ENCODE measurements at places on chromosomes 2 and 18.

DNA sequence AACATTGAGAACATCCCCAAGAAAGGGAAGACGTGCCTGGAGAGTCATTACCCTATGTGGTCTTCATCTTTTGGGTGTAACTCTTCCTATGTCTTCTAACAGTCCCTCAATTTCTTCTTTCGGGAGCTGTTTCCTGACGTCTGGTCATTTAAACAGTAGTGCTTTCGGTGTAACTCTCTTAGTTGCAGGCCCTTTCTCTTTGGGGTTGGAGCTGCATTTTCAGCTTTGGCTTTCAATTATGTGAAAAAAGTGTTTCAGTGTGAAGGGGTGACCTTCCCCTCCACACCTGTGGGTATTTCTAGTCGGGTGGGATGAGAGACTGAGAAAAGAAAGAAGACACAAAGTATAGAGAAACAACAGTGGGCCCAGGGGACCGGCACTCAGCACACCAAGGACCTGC, 105.9 kb downstream of the CERS6 start:
- DNase-seq = no peak

DNA sequence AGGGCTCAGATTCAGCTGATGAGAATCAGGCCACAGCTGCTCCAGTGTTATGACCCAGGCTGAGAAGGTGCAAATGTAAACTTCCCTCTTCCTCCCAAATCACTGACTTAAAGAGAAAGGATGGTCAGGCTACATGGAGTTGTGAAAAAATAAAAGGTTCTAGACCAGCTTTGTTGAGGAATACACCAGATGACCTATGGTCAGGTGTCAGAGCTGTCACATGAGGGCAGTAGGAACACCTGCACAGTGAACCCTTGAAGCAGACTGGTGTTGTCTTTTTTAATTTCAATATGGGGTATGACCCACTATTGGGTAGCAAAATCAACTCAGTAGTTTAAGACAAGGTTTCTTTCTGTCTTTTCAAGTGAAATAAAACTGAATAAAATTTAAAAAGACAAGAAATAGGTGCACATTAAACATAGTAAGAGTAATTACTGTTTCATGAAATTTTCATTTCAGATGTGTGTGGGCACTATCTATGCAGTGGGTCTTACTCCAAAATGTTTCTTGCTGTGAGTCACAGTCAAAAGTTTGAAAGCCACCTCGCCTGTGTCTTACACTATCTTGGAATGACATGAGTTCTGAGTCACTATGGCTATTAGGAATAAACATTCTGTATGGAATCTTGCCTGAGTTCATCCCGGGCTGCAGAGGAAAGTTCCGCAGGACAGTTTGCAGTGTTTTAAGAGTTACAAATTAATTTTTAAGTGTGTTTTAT, 83.6 kb downstream of the ACVR1 start:
- no peak for DNase-seq

GRCh38 chr2:154439156-154439555, 259.3 kb upstream of the KCNJ3 start:
- DNase-seq = peak; percentile 19

- no peak for DNase-seq
Measured at GRCh38 chr18:37138456-37138855, 309.5 kb downstream of the KIAA1328 start.

DNA sequence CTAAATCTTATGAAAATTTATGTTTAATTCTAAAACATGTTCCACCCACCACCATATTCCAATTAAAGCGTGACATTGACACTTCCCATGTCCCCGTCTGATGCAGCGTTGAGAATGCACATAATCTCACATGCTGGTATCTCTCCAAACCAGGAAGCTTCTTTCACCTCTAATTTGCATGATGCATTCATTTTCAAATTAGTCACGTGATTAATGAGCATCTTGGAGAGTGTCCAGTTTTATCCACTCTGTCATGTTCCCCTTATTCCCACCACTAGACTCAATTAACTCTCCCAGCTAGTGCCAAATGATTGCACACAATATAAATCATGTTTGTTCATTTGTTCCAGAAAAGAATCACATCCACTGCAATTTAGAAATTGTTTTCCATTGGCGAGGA, 105.8 kb downstream of the RIT2 start:
- no peak for DNase-seq

DNA sequence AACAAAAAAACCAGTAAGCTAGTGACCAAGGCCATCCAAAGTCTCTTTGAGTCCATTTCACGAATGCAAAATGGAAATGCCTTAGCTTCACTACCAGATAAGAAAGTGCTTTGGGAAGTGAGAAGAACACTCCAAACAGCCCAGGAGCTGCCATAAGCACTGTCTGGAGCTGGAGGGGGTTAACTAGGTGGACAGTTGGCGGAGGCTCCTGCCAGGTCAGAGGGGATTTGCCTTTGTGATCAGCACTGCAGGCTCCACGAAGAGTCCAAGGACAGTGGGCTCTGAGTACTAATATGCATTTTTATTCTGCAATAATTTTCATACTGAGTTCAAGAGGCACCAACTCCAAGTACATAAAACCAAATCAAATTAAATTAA, 233.3 kb upstream of the SMAD2 start:
- DNase-seq = no peak

DNA sequence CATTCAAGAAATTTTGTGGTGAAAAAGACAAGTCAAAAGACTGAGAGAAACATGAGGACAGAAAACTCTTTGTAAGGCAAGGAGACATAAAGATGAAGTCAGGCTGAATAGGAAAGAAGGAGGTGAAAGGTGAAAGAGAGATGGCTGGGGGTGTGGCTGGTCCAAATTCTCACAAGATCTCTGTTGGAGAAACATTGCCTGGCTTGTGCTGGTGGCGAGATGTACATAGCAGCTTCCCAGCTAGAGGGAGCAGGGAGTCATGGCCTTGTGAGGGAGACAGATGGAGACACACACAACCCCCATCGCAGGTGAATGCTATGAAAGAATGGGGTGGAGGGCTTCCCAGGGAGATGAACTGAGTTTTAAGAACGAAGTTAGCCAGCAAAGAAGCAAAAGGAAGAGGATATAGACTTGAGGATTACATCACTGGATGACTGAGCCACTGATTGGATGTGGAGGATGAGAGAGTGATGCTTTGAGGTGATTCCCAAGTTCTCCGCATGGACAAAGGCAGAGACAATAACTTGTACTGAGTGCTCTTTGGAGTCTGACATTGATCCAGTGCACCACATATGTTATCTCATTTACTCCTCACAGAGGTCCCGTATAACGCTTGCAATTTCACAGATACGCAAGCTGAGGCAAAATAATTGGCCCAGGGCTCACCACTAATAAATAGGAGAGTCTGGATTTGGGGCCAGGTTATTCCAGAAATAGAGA, 3.7 kb upstream of the EMX1 start:
- no peak for DNase-seq

DNA sequence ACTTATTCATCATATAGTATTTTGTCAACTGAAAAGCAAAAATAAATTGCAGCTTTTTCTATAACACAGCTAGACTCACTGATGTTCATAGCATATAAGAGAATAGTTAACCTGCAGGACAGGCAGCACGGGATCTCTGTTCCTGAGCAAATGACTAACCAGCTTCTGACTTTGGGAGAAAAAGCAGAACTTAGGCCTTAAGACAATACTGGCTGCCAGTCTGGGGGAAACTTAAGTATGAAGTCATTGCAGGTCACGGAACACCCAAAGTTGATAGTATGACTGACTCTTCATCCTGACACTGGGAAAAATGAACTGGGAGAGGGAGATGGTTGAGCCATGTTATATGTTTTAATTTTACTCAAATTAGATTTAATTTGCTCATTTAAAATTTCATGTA, 113.0 kb downstream of the DPP4 start:
- DNase-seq = no peak

DNA sequence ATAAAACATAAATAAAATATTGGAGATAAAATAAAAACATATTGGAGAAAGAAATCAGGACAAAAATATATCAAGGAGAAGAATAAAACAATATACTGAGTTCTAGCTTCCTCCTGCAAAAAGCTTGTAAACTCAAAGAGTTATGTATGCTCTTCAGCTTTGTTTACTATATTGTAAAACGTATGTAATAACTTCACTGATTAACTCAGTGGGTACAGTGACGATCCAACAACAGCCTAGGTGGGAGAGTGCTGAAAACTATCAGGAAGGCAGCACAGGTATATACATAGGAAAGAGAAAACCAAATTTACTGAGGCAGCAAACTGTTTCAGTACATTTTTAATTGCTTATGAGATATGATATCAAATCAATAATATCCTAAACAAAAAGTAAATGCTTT, 8.3 kb downstream of the DSC2 start:
- DNase-seq = no peak

GRCh38 chr2:197994751-197995150, 190.4 kb downstream of the PLCL1 start:
- DNase-seq = no peak

GRCh38 chr2:148067801-148068200, 46.9 kb downstream of the MBD5 start:
- DNase-seq = no peak

GRCh38 chr2:239278941-239279365, 121.9 kb downstream of the HDAC4 start:
- DNase-seq = no peak

- DNase-seq = no peak
Measured at GRCh38 chr2:36734304-36734703, 37.8 kb downstream of the VIT start.

DNA sequence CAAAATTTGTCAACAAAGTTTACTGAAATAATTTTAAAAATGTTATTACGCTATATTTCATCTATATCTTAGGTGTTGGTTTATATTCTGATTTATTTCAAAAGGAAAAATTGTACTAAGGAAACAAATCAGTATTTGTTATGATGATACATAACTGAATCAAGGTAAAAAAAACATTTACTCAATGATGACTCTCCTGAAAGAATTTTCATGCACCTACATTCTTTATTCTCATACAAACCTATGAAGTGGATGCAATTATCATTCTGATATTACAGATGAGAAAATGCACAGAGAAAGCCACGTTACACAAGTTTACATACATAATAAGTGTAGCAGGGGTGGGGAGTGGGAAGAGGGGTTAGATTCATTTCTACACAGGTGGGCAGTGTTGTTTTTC, 422.4 kb downstream of the DSEL start:
- DNase-seq = no peak

GRCh38 chr2:222835143-222835822, 25.6 kb upstream of the ACSL3 start:
- no peak for DNase-seq

DNA sequence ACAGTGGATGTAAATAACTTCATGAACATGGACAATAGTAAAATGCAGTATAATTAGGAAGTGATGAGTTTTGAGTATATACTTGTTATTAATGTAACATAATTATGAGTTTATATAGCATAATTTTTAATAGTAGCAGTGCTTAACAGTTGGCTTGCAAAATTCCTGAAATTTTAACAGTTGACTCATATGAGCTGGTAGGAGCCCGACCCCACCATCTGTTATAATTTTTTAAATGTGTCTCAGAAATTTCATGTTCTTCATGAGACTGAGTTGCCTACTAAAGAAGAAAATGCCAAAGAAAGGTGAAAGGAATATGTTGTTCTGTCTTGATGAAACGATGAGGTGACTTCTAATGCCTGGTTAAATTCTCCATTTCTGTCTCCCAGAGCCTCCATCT, 62.6 kb downstream of the ITGB1BP1 start:
- DNase-seq = no peak

DNA sequence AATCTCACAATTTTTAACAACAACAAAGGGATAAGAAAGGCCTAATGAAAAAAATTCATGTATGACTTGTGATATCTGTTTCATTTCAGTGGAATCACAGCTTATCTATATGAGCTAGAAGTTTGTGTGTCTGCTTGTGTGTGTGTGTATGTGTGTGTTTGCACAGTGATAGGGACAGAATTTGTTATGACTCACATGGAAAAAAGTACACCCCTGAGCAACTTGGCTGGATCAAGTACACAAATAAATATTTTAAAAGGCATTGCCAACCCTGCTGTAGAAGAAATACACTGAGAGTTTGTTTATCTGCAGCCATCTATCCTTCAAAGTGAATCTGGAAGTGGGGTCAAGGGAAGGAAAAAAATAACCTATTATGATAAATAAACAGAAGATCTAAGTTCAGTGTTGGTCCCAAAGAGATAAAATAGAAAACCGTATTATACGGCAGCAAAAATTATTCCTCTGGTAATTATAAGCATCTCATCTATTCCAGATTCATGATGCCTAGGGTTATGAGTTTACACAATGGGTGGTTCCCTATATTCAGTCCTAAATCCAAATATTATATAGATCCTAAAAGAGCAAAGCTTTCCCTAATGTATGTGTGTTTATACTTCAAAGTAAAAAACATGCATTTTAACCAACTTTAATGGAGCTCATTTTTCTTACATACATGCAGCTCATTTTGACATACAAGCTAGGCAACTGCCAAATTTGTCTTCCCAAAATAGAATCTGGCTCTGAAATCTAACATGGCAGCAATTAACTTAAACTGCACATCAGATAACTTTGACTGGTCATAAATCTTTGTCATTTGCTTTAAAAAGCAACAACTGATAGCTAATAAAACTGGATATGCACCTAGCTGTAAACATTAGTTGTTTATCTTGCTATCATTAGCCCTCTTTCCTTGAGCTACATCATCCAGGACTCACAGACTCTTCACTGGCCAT, 420.6 kb downstream of the IRS1 start:
- no peak for DNase-seq

GRCh38 chr18:75162467-75162866, 46.5 kb downstream of the PTGR3 start:
- DNase-seq = no peak

GRCh38 chr2:32614084-32614483, 13.8 kb upstream of the TTC27 start:
- no peak for DNase-seq

GRCh38 chr2:217877866-217878265, 124.9 kb downstream of the TNS1 start:
- DNase-seq = no peak

DNA sequence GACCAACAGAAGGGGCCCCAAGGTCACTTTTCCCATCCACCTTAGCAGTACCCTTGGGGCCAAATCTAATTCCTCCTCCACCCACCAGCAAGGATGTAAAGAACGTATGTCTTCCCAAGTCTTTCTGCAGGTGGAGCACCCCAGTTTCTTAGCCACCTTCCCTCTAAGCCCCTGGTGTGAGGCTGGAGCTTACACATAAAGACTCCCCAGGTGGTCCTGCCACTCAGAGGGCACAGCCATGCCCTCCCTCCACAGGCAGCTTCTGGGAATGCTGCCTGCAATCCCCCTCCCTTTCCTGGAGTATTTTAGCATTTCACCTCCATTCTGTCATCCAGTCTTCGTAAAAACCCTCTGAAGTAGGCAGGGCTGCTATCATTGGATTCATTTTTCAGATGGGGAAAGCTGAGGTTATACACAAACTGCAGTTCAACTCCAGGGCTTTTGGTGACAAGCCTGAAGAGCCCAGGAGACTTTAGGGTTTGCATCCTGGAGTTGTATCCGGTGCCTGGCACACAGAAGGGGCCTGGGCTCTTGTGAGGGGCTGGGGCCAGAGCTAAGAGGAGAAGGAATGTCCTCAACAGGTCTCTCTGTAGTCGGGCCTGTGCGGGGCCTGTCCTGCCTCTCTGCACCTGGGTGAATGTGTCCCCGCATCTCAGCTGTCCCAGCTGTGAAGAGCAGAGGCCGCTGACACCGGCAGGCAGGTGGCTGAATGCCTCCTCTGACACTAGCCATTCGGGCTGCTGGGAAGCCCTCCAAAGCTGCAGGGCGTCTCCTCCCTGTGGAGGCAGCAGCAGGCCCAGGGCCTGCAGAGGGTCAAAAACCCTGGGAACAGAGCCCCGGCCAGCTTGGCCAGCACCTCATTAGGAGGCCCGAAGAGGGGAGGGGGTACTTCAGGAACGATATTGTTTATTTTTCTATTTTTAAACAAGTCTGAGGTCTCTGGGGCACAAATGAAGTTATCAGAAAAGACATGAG, 27.6 kb downstream of the CIB4 start:
- peak; percentile 66 for DNase-seq
